Activated CD8-positive, alpha-beta memory T cell treated with anti-CD3 and anti-CD28 coated beads for 36 hours (primary cell): ENCODE measurements at places on chromosomes 5 and 9. TPM values are rescaled to one million over a fixed set of nuclear protein-coding genes. Genes with fewer than 3 reads are reported as not detected.

The ATOX1 gene
- 110 TPM for total RNA-seq

The IL9 gene
- total RNA-seq: 9.9 TPM

The MEGF10 gene
- not detected for total RNA-seq

The MEIKIN gene
- not detected for total RNA-seq

The PRR16 gene
- not detected for total RNA-seq

The TEX10 gene
- 35.0 TPM for total RNA-seq

The BTNL9 gene
- total RNA-seq: not detected

The SNCB gene
- not detected for total RNA-seq

The BRD3OS gene
- 16.7 TPM for total RNA-seq

The SUSD1 gene
- 5.1 TPM for total RNA-seq

The CCDC171 gene
- 2.1 TPM for total RNA-seq

The AGGF1 gene
- total RNA-seq: 31.6 TPM

The PCDHGA1 gene
- 0.06 TPM for total RNA-seq

The UGT3A1 gene
- total RNA-seq: not detected

The POLR3G gene
- 21.9 TPM for total RNA-seq

The SEMA5A gene
- total RNA-seq: not detected

The AFAP1L1 gene
- 0.08 TPM for total RNA-seq

The GFRA3 gene
- not detected for total RNA-seq

The ANKRD18B gene
- total RNA-seq: 0.73 TPM

The ADAMTSL1 gene
- total RNA-seq: not detected

The CTXN3 gene
- total RNA-seq: not detected

The NRARP gene
- total RNA-seq: 3.4 TPM

The GRM6 gene
- total RNA-seq: not detected

The OCLN gene
- total RNA-seq: 0.61 TPM

The SOX30 gene
- total RNA-seq: 0.29 TPM

The MYORG gene
- total RNA-seq: 3.8 TPM

The MZB1 gene
- 20.2 TPM for total RNA-seq

The CAMK4 gene
- 57.4 TPM for total RNA-seq

The OBP2B gene
- not detected for total RNA-seq

The PELO gene
- 40.9 TPM for total RNA-seq

The C8G gene
- total RNA-seq: not detected

The TAF1L gene
- not detected for total RNA-seq

The ROPN1L gene
- 0.21 TPM for total RNA-seq

The TSSK1B gene
- total RNA-seq: not detected

The AIF1L gene
- 0.23 TPM for total RNA-seq
